ENCODE measurements at places on chromosomes 7 and 10.

DNA sequence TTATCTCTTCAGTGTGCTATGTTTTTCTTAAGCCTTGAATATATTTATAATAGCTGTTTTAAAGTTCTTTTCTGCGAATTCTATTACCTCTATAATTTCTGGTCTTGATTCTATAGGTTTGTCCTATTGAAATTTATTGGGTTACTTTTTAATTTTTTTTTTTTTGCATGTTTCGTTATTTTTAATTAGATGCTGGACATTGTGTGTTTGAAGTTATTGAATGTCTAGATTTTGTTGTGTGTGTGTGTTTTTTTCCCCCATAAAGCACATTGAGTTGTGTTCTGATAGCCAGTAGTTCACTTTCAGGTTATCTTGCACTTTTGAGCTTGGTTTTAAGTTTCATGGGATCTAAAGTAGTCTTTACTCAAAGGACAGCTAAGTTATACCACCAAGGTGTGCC, 394.9 kb downstream of the RPS24 start:
- no peak overlapping the region for H3K27ac ChIP-seq
- H3K36me3 ChIP-seq = no peaks in the 10 kb centered on the region
- H3K4me3 ChIP-seq = no peak overlapping the region
- no peak for DNase-seq
- H3K27me3 ChIP-seq = no peaks in the 10 kb centered on the region
- peaks cover 8% of the 10 kb centered on the region for H3K4me1 ChIP-seq

DNA sequence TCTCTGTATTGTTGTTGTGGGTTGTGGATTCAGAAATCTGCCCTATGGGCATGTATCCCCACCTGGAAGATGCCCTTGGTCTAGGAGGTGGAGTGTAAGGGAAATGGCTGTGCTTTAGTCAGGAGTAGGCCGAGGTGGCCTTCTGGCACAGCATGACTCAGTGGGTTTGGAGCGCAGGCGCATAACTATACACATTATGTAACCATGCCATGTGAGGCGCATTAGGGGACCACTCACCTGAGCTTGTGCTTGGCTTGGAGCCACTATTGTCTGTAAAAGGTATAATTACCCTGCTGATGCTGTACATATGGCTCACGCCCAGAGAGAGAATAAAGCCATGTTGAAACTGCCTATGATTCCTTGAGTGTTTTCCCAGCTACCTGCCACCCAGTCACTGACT, 20.6 kb upstream of the ADAMTS14 start:
- no peaks in the 10 kb centered on the region for H3K27me3 ChIP-seq
- no peaks in the 10 kb centered on the region for H3K36me3 ChIP-seq
- H3K27ac ChIP-seq = no peak overlapping the region
- DNase-seq = no peak
- H3K4me1 ChIP-seq = peaks cover 11% of the 10 kb centered on the region

DNA sequence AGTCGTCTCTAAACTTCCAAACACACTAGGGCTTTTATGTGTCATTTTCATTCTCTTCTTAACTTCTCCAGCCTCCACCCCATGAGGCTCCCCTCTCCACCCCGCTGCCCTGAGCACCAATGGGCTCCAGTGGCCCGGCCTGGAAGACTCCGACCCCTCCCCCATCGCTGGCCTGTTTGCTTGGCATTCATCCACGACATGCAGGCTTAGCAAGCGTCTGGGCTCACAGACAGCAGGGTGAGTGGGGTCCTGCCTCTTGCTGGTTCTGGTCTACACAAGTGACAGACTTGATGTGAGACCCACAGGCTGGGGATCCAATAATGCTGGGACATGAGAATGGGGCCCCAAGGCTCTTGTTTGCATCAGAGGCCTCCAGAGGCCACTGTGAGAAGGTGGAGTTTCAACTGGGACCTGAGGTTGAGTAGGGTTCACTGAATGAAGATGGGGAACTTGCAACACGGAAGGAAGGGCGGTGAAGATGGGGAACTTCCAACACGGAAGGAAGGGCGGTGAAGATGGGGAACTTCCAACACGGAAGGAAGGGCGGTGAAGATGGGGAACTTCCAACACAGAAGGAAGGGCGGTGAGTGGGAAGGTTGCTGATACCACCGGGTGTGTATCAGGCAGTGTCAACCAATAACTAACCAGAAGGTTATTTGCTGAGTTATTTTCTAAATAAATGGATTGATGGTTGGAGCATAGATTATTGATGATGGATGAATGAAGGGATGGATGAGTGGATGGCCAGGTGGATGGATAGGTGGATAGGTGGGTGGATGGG, 14.0 kb downstream of the KNDC1 start:
- H3K36me3 ChIP-seq = no peaks in the 10 kb centered on the region
- no peak overlapping the region for H3K27ac ChIP-seq

DNA sequence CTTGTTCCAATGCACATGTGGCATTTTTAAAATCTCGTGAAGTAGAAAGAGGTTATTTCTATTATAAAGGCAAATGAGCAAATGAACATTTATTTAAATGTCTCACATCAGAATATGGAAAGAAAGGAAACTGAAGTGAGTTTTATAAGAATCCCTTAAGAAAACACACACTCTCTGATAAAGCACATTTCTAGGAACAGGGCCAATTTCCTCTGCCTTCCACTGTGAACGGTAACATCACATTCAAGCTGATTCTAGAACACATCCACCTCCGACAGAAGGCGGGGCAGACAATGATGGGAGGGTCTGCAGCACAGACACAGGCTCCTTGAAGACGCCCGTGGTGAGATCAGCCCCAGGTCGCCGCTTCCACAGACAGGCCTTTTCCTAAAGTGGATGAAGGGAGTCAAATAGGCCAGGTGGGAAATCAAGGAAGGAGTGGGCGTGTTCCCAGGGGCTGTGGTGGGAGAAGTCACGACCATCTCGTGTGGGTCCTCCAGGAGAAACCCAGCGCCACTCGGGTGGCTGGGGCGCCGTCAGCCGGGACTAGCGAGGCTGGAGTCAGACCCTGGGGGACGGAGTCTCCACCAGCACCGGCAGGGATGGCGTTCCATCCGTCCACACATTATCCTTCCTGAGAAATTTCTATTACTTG, 31.1 kb downstream of the PITRM1 start:
- no peak for DNase-seq
- peaks cover 23% of the 10 kb centered on the region for H3K4me1 ChIP-seq
- H3K36me3 ChIP-seq = peaks cover 76% of the 10 kb centered on the region
- H3K27me3 ChIP-seq = no peaks in the 10 kb centered on the region
- H3K27ac ChIP-seq = peak overlapping the region; percentile 69

- H3K4me3 ChIP-seq = no peak overlapping the region
- DNase-seq = no peak
- H3K27ac ChIP-seq = no peak overlapping the region
- no peaks in the 10 kb centered on the region for H3K27me3 ChIP-seq
- H3K4me1 ChIP-seq = no peaks in the 10 kb centered on the region
These were observed 248.7 kb upstream of the GPR26 start for GRCh38 chr10:123417414-123417813.

GRCh38 chr10:18260310-18260922, 120.2 kb downstream of the CACNB2 start:
- DNase-seq = no peak
- no peak overlapping the region for H3K27ac ChIP-seq
- no peaks in the 10 kb centered on the region for H3K36me3 ChIP-seq
- H3K4me1 ChIP-seq = peaks cover 7% of the 10 kb centered on the region

GRCh38 chr10:110610308-110610774, 33.8 kb upstream of the RBM20 start:
- no peaks in the 10 kb centered on the region for H3K36me3 ChIP-seq
- no peak overlapping the region for H3K4me3 ChIP-seq
- H3K27ac ChIP-seq = no peak overlapping the region
- H3K27me3 ChIP-seq = no peaks in the 10 kb centered on the region
- no peak for DNase-seq

DNA sequence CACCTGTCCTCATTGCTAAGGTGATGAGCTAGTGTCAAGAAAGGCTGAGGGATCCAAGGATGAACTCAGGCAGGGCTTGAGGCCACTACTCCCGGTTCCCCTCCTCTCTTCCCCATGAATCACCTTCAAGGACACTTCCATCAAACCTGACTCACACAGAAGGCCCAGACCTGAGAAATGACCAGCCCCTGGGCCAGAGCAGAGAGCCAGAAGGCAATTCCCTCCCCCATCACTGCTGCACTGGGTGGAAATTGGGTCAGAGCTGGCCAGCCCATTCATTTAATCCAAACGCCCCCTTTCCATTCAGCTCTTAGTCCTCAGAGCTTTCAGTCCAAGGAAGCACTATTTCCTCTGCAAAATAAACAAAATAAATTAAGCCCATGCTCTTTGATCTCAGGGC, 182.0 kb downstream of the KCNMA1 start:
- no peak for DNase-seq
- H3K4me3 ChIP-seq = no peak overlapping the region
- H3K4me1 ChIP-seq = peaks cover 34% of the 10 kb centered on the region
- H3K36me3 ChIP-seq = no peaks in the 10 kb centered on the region

- H3K36me3 ChIP-seq = no peaks in the 10 kb centered on the region
- H3K27ac ChIP-seq = no peak overlapping the region
- H3K4me3 ChIP-seq = no peak overlapping the region
These were observed 210.6 kb downstream of the KLF6 start for GRCh38 chr10:3574451-3574850.

DNA sequence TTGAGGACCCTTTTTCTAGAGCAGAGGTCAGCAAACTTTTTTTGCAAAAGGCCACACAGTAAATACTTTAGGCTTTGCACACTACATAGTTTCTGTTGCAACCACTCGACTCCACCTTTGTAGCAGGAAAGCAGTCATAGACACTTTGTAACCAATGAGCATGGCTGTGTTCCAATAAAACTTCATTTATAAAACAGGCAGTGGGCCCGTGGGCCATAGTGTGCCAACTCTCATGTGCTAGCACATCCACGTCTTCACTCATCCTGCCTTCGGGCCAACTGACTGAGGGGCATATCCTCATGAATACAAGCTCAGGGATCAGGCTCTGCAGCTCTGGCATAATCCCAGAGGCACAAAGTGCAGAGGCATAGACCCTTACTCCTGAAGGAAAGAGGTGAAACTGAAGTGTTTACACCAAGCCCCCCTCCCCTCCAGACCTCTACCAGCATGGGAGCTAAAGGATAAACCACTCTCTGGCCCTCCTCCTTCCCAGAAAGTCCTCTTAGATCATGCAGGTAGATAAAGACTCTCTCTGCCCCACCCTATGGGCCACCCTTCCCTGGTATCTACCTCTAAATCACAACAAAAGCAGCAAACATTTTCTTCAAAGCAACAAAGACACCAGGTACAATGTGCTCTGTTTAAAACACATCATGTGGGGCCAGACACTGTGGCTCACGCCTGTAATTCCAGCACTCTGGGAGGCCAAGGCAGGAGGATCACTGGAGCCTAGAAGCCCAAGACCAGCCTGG, 71.0 kb downstream of the DLG5 start:
- no peak overlapping the region for H3K27ac ChIP-seq
- H3K27me3 ChIP-seq = no peaks in the 10 kb centered on the region
- H3K36me3 ChIP-seq = peaks cover 14% of the 10 kb centered on the region
- DNase-seq = no peak
- H3K4me3 ChIP-seq = no peak overlapping the region

GRCh38 chr7:28618383-28618782, 206.1 kb downstream of the CREB5 start:
- H3K36me3 ChIP-seq = no peaks in the 10 kb centered on the region
- peaks cover 48% of the 10 kb centered on the region for H3K4me1 ChIP-seq
- H3K4me3 ChIP-seq = no peak overlapping the region
- H3K27ac ChIP-seq = no peak overlapping the region
- no peaks in the 10 kb centered on the region for H3K27me3 ChIP-seq

Data from thoracic aorta (tissue), 2 donors.